ENCODE measurements at places on chromosomes 4 and X.

DNA sequence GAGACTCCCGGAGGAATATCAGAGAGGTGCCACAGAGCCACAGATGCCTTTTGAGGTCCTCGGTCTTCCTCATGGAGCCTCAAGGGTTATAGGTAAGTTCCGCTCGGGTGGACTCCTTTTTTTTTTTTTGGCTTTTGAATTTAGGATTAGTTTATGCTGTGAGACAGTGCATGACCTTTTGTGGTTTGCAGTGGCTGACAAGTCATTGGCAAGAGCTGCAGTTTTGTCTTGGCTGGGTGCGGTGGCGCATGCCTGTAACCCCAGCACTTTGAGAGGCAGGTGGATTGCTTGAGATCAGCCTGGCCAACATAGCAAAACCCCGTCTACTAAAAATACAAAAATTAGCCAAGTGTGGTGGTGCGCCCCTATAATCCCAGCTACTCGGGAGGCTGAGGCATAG lies 4.5 kb upstream of the GRSF1 start:
- no peak for DNase-seq

GRCh38 chr4:146916479-146917076 lies 29.1 kb downstream of the TTC29 start:
- DNase-seq: no peak

GRCh38 chr4:150411520-150411919 lies 170.4 kb upstream of the MAB21L2 start:
- no peak for DNase-seq

DNA sequence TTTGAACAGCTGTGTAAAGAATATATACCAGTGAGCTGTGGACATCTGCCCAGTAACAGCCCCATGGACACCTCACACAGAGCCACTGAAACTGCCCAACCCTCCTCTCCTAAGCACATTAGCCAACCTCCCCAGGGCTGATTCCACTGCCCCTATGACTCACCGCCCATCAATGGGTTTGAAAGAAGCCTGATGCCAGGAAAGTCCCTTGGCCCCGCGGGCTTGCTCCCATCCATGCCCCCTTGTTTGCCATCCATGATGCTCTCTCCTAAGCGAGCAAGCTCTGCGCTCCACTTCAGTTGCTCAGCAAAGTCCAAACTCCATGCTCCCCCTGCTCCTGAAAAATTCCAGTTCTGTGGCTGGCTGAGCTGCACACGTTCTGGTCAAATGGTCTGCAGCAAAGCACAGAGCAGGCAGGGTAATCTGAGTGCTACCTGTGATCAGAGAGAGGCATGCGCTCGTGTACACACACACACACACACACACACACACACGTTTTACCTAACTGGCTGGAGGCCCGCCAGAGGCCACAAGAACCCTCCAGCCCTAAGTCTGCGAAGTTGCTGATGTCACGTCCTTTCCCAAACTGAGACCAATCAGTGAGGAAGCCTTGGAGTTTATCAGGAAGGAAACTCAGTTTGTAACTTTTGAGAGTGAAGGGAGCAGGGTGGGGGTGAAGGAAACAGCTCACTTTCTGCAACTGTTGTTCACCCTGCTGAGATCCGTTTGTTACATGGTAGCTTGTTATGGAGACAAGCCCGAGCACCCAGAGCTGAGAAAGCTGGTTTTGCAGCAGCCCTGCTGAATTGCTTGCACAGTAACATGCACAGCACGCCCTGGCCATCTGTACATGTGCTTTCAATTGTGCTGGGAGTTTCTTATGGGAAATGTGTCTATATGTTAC lies at the start of gene ASB9:
TSS of gene ASB9 (minus strand) at position 466 of the 904 bp plus-strand sequence. CDS start at position 257, 209 bp downstream.
- DNase-seq: no peak

DNA sequence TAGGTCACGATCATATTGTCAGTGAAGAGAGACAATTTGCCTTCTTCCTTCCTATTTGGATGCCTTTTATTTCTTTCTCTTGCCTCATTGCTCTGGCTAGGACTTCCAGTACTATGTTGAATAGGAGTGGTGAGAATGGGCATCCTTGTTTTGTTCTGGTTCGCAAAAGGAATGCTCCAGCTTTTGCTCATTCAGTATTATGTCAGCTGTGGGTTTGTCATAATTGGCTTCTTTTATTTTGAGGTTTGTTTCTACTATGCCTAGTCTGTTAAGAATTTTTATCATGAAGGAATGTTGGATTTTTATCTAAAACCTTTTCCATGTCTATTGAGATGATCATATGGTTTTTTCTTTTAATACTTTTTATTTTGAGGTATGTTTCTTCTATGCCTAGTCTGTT lies 152.3 kb upstream of the MAD2L1 start:
- DNase-seq: no peak

DNA sequence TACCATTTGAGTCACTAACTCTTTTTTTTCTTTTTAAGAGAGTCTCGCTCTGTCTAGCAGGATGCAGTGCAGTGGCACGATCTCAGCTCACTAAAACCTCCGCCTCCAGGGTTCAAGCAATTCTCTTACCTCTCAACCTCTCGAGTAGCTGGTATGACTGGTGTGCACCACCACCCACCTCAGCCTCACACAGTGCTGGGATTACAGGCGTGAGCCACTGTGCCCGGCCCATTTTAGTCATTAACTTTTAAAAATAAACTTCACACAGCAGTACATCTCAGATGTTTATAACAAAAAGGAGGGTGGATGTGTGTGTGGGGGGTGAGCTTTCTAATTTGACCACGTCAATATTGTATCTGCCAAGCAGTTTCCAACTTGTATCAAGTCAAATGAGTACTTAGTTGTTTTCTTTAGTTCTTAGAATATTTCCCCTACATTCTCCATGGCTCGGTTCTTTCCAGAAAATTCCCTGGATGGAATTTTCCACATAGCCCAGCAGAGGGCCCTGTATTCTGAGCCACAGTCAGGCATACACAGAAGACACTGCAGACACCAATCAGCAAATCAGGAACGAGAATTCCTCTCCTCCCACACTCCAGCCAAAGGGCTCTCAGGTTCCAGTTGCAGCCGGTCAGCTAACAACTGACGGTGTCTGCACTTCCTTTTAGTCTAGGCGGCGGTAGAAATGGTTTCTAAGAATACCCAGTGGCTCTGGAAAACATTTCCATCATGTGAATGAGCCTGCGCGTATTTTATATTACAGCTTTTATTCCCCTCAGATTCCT lies 20.1 kb upstream of the ARAF start:
- DNase-seq: no peak

- DNase-seq: no peak
Observed at GRCh38 chrX:46180258-46180687, 364.9 kb downstream of the ZNF674 start.

- no peak for DNase-seq
Observed at GRCh38 chr4:128542047-128542446, 254.4 kb upstream of the PGRMC2 start.

All from stimulated activated CD8-positive, alpha-beta memory T cell treated with anti-CD3 and anti-CD28 coated beads, Interleukin-4, amount 100 ng/mL, for 1 hour (primary cell).